ENCODE measurements at places on chromosomes 2 and 18.

DNA sequence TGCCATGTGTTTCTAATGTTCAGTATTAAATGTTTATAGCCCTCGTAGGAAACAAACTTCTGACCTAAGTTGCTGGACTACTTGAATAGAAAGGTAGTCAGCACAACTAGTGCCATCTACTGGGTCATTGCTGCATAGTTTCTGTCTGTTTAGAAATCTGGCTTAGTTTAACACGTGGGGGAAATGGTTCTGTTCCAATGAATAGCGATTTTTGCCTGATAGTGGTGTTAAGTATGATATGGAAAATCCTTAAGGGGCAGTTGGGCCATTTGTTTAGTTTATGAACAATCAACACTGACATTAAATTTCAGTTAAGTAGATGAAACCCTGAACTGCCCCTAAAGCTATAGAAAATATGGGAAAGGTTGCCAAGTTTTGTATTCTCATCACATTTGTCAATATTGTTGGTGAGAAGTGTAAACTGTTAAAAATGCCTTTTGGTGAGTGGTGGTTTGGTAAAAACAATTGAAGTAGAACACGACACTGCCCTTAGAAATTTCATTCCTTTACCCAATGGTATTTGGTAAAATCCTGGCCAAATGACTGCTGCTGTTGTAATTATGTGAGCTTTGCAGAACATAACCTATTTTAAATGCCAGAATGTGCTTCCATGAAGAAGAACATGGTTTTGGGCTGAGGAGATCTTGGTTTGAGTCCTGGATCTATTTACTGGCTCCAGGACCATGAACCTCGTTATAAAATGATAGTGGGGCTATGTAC is 13.2 kb downstream of the NABP1 start:
- DNase-seq: no peak

DNA sequence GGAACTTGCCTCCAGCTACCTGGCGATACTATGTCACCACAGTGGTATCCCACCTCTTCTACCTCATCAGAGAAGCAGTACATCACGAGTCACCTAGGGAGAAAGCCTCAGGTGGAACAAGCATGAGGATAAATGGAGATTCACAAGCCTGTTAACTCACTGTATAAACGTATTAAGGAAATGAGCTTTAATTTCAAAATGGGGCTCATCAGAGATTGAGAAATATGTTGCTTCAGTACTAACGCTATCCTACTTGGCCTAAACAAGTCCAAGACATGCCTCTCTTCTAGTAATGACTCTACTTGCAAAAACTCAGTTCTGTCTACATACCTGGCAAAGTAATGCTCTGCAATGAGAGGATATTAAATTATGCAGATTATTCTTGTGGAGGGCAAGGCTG is 4.3 kb downstream of the SLC39A6 start:
- no peak for DNase-seq

DNA sequence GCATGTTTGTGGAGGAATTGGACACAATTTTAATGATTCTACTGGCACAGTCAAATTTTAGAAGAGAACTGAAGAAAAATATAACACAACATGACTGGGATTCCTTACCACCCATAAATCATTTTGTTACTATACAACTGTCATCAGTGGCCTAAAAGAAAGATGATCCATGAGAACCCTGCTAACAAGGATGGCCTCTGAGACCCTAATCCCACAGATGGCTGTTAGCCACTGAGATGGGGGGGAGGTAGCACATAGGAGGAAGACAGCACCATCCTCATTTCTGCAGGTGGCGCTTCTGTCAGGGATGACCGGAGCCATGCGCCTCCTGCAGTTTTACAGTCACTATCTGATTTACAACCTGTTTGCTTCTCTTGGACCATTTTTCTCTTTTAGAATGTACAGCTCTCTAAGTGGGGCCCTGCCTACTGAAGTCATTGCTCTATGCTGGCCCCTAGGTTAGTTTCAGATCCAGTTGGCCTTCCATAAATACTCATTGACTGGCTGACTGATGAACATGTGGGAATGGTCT is 279.8 kb downstream of the NAPG start:
- no peak for DNase-seq

- no peak for DNase-seq
These were observed 9.0 kb downstream of the EMX1 start for GRCh38 chr2:72926368-72926767.

DNA sequence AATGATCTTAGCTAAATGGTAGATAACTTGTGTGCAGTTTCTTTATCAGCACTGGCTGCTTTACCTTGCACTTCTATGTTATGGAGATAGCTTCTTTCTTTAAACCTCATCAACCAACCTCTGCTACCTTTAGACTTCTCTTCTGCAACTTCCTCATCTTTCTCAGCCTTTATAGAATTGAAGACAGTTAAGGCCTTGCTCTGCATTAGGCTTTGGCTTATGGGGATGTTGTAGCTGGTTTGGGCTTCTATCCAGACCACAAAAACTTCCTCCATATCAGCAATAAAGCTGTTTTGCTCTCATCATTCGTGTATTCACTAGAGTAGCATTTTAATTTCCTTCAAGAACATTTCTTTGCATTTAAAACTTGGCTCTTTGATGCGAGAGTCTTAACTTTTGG is 123.7 kb downstream of the PIK3C3 start:
- no peak for DNase-seq

- DNase-seq: no peak
These were observed 89.1 kb downstream of the CAMKMT start for GRCh38 chr2:44450806-44451205.

DNA sequence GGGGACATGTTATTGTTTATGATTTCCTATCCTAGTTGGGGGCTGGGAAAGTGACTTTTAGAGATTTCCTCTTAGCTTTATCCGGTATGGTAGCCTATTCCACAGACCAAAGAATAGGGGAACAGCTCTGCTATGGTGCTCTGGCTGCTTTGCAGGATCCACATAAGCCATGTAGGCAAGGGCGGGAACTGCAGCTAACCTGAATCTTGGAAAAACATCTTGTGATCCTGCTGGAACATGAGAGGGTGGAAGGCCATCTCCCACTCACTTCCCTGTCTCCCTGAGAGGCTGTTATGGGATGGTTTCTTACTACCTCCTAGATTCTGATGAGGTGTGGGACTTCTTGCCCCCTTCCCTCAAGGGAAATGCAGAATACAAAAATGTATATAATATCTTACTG is 2.0 kb upstream of the DARS1 start:
- no peak for DNase-seq

DNA sequence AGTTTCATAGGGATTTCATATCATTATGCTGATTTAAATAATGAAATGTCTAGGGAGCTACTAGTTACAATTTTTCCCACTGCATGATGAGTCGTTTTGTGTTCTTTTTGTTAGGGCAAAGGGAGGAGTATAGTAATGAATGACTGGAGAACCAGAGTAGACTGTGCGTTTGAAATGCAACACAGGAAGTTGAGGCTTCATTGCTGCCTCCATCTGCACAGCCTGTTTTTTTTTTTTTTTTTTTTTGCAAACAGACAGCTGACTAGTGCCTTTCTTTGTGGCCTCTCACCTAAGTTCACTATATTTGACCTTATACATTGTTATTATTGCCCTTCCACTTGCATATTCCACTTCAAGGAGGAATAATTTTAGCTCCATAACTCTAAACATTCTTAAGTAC is 286.7 kb upstream of the LRRTM1 start:
- DNase-seq: no peak

GRCh38 chr2:215898363-215898762 is 115.0 kb downstream of the MREG start:
- no peak for DNase-seq

- DNase-seq: no peak
These were observed 11.2 kb downstream of the FAP start for GRCh38 chr2:162232027-162232426.

DNA sequence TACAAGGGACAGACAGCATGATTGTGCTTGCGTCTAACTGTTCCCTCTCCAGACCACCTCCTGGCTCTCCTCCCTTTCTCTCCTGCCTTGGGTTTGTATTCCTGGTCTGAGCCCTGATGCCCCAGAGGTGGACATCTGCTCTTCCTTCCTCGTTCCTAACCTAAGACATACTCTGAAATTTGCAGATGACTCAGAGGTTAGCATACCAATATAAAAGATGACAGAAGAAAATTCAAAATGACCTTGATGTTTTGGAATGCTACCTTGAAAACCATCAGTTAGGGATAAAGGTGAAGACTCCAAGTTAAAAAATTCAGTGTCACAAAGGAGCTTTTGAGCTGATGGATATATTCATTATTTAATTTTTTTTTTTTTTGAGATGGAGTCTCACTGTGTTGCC is 12.9 kb downstream of the SMYD1 start:
- no peak for DNase-seq

DNA sequence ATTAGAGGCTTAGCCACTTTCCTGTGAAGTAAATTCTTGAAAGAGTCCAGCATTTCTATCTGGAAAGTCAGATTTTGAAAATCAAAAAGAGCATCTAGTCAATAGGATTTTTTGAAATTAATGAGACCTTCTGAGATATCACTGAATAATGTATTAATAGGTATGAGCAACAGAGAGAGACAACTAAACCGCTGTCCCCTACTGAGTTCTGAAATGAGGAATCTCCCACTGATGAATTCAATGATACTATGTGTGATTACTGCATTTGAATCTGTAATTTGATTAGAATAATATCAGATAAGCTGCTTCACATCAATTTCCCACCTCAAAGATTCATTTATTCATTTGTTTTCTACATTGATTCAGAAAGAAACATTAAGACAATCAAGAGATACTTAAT is 252.8 kb downstream of the TMX3 start:
- DNase-seq: no peak

DNA sequence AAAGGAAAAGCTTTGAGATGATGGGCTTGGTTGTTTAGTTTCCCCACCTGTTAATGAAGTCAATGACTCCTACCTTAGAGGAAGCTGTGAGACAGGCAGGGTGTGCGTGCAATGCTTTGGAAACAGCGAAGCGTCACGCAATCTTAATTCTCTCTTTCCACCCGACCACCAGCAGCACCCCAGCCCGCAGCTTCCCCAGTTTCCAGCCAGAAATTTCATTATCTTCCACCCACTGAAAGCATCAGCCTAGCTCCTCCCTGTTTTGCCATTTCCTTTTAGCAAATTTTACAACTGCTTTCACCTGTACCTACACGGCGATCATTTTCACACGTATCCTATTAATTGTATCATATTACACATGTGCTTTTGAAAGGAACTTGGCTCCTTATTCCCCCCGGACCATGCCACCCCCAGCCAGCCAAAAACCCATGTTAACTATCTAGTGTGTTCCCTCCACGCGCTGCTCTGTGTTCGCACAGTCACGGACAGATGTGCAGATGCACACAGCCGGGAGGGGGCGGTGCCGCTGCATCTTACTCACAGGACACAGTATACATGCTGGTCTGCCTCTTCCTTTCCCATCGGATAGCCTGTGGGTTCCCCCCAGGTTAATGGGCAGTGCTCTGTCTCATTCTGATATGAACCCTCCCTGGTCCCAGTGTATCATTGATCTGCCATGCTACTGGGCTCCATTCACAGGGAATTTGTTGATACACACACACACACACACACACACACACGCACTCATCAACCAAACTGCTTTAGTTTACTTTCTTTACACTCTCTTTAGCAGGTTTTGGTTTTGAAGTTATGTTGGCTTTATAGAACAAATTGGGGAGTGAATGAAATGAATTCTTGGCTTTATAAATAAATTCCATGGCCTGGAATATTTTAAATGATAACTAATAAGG is 22.4 kb downstream of the CYP27C1 start:
- DNase-seq: peak; percentile 82

DNA sequence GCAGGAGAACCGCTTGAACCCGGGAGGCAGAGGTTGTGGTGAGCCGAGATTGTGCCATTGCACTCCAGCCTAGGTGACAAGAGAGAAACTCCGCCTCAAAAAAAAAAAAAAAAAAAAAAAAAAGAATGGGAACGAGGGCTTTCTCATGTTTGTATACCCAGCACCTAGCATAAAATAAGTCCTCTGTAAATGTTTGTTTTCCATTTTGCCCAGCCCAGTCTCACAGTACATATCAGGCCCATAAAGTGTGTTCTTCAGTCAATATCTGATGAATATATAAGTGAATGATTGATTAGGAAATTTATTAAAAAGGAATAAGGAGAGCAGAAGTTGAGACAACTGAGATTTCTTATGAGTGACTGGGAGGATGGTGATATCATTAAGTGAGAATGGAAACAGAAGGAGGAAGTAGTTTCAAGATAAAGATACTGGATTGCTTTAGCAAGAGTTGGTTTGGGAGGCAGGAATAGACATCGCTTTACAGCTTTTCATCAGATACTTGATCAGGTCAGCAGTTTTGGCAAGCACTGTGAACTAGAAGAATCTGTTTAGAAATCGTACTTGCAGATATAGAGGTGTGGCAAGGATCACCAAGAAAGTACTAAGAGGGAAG is 327.5 kb downstream of the KIAA1328 start:
- no peak for DNase-seq

DNA sequence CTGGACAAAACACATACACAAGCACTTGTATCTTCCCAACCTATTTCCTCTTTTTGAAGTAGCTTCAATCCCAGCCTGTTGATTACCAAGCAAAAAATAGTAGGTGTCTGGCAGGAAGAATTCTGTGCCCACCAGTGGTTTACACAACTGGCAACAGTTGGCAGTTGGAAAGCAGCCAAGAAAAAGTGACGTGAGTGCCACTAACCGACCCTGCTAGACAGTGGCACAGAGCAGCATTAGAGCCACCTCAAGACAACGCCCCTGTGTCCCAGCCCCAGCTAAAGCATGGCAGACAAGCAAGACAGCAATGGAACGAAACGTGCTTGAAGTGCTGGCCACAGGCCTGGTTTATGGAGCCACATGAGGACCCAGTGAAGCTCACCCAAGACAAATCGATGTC is 379.6 kb downstream of the FBXO15 start:
- DNase-seq: no peak

DNA sequence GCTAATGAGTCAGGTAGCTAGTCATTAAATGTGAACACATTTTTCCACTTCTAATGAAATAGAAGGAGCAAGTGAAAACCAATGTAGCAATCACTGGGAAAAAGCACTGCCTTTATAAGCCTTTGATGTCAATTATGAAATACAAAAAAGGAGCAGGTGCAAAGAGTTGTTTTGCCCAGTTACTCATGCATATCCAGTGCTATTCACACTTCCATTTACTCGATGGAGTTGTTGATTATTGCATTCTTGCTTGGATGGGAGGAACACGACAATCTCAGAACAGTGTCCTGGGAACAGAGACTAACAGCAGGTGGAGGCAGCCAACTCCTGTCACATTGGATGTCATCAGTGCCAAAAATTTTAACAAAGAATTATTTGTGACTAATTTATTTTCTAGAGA is 372.5 kb downstream of the CBLN2 start:
- DNase-seq: no peak

GRCh38 chr18:21949326-21950015 is 208.9 kb downstream of the MIB1 start:
- DNase-seq: no peak

DNA sequence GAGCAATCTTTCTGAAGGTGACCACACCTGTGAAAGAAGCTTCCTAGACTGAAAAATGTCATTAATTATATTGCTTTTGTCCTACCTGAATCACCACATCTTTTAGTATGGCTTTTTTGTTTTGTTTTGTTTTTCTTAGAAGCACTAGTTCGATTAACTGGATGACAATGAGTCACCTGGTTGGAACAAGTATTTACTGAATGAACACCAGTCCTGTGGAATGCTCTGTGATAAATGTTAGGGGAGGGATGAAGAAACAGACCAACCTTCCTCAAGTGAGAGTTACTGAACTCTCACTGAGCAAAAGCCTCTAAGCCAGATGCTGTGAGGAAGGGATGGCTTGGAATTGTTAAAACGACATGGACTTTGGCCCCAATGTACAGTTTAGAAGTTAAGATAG is 26.8 kb upstream of the DCC start:
- DNase-seq: no peak
